ENCODE measurements at places on chromosomes 3 and 15.

GRCh38 chr3:16137977-16138376, 36.5 kb upstream of the GALNT15 start:
- DNase-seq = no peak

DNA sequence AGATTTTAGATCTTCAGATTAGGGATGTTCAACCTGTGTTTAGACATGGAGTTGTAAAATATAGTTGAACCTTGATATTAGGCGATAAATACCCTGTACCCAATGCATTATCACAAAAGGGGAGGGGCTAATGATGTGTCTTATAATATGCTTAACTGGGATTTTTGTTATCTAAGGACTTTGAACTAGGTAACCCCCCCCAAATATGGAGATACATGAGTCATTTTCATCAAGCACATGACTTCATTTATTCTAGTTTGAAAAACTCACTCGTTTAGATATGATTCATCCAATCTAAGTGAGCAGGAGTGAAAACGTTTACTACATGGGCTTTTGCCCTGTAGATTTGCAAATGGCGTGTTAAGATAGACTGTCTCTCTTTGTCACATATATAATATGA, 212.4 kb downstream of the IL5RA start:
- no peak for DNase-seq

GRCh38 chr3:141116721-141117120, 65.6 kb downstream of the SPSB4 start:
- DNase-seq = no peak

- DNase-seq = no peak
These were observed 38.7 kb downstream of the PDIA5 start for GRCh38 chr3:123105201-123106189.

GRCh38 chr3:173467501-173467900, 70.0 kb downstream of the NLGN1 start:
- no peak for DNase-seq

- no peak for DNase-seq
These were observed 260.8 kb upstream of the LRRN1 start for GRCh38 chr3:3538451-3538850.

- no peak for DNase-seq
These were observed 16.3 kb upstream of the MYZAP start for GRCh38 chr15:57575363-57575762.

GRCh38 chr3:73214846-73215245, 153.4 kb downstream of the EBLN2 start:
- DNase-seq = no peak

DNA sequence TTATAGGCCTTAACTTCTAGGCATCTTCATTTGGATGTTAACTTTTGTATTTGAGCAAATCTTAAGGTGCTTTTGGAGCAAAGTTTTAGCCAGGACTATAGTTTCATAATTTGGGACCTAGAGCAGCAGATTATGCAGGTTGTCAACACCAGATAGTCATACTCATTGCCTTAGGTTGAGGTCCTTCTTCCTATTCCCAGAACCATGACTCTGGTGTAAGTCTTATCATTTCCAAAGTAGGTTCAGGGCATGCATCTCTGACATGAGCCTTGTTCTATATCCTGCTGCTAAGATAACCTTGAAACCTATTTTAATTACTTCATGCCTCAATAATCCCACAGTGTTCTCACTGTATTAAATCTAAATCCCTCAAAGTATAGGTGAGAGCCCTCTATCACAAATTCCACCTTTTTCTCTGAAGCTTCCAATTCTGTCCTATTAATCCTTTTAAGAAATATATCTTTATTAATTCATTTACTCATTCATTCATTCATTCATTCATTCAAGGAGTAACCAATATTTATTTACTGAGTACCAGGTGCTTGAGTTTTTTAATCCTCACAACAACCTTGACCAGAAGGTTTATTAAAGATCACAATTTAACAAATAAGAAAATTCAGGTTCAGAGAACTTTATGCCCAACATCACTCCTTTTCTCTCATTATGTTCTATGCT, 2.7 kb upstream of the FNDC3B start:
- DNase-seq = no peak

DNA sequence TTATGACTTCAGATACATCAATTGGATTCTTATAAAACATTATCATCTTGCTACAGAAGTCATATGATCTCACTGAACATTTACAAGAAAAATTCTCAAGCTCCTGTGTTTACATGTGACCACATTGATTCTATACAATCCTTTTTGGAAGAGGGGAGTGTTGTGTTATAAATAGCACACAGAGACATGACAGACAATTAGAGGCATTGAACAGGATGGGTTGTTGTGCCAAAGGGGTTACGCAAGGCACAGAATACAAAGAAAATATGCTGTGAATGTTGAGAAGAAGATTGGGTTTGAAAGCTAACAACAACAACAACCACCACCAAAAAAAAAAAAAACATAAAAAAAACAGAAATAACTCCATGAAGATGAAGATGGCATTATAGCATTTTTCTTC, 32.5 kb upstream of the TBL1XR1 start:
- DNase-seq = no peak

- no peak for DNase-seq
These were observed 12.8 kb downstream of the CHST2 start for GRCh38 chr3:143132246-143132980.

DNA sequence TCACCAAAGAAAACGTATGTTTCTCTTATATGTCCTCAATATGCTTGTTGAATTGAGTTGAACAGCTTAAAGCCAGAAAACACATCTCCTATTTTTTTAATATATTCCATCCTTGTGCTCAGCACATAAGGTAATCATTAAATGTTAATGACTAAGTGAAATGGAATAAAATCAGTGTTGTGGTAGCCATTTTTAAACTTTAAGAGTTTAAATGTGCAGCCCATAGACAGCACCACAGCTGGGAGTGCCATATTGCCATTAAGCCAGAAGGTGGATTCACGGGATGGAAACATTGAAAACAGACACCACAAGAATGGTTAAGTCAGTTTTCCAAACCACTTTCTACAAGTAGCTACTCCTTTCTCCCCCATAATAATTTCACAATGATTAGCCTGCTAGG, 76.8 kb upstream of the C15orf61 start:
- DNase-seq = no peak

DNA sequence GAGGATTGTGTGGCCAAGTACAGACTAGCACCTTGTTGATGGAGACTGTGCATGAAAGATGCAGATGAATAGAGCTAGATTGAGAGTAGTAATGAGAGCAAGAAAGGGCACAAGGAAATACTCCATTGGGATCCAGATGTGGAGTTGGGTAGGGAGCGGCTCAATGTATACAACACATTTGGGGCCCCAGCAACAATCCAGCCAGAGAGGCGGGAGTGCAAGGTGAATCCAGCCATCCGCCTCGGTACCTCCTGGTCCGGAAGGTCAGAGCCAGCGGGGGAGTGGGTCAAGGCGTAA, 9.0 kb downstream of the ISL2 start:
- DNase-seq = no peak

Measured in C1 segment of cervical spinal cord (tissue), 14 donors.